Glomerular endothelial cell (primary cell): ENCODE measurements at places on chromosomes 4 and X.
A peak's percentile ranks its signal among the peaks of the same experiment; 100 is the strongest.

GRCh38 chrX:45479835-45480422 lies 279.3 kb upstream of the DIPK2B start:
- no peak for DNase-seq

GRCh38 chrX:40663880-40664630 lies 16.7 kb upstream of the CXorf38 start:
- DNase-seq = no peak

DNA sequence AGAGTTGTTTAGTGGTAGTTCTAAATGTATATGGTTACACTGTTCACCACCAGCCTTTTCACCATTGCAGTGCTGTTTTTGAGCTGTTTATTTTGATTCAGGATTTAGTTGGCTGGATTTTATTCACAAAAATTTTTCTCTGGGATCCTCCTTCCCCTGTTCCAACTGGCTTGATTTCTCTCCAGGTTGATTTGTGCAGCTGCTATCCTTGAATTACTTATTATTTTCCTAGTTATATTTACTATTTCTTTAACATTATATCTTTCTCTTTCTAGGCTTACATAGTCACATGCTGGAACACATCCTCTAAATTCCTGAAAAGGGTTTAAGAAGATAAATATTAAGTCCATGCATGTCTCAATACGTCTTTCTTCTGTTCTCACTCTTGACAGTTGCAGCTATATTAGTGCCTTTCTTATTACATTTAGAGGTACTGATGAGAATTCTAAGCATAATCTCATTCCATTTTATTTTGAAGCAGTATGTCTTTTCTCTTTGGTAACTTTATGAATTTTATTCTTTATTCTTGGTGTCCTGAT lies 82.2 kb downstream of the SUPT20HL2 start:
- no peak for DNase-seq

DNA sequence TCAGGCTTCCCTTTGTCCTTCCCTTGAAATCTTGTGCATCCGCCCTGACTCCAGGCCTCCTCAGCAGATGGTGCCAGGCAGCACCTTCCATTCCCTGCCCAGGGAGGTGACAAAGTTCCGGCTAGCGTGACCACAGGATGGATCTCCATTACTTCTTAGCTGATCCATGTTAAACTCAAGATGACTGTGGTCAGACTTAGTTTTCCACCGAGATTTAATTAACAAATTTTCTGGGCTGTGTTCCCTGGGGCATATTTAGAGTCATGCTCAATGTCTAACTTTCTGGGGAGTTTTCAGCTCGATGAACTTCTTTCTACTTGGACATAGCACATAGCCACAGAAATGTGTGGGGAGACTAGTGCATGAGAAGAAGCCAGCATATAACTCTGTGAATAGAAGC lies 215.1 kb upstream of the SFRP2 start:
- DNase-seq = no peak

GRCh38 chrX:15956681-15957080 lies 102.1 kb upstream of the AP1S2 start:
- DNase-seq = no peak

GRCh38 chrX:49116076-49116475 lies 7.5 kb downstream of the GPKOW start:
- DNase-seq = no peak

DNA sequence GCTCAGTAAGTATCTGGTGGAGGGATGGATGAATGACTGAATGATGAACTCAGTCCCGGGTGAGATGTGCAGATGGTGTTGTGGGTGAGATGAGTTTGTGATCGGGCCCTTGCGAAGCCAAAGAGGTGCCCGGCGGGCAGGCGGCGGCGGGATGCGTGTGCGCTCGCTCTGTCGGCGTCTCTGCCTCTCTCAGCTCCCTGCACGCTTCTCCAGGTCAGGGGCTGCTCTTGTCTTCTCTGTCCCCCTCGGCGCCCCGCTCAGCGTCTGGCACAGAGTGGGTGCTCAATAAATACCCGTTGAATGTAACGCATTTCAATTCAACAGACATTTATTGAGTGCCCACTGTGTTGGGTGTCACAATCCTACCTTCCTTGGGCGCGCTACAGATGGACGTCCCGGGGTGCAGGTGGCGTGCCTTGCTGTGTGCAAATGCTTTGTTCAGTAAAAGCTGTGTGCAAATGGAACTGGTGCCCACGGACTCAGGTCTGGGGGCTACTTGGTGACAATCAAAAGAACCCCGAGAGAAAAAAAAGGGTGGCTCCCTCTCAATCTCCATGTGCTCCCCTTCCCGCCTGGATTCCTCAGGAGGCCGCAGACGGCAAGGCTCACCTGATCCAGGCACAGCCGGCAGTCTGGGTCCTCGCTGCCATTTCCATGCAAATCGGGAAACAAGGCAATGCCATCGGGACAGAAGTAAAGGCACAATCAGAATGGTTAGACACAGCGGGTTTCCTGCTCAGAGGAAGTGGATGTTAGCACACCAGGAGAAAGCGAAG lies 65.6 kb upstream of the AFAP1 start:
- DNase-seq = no peak

- DNase-seq = no peak
Observed at GRCh38 chr4:60122820-60123219, 1077.3 kb upstream of the ADGRL3 start.

DNA sequence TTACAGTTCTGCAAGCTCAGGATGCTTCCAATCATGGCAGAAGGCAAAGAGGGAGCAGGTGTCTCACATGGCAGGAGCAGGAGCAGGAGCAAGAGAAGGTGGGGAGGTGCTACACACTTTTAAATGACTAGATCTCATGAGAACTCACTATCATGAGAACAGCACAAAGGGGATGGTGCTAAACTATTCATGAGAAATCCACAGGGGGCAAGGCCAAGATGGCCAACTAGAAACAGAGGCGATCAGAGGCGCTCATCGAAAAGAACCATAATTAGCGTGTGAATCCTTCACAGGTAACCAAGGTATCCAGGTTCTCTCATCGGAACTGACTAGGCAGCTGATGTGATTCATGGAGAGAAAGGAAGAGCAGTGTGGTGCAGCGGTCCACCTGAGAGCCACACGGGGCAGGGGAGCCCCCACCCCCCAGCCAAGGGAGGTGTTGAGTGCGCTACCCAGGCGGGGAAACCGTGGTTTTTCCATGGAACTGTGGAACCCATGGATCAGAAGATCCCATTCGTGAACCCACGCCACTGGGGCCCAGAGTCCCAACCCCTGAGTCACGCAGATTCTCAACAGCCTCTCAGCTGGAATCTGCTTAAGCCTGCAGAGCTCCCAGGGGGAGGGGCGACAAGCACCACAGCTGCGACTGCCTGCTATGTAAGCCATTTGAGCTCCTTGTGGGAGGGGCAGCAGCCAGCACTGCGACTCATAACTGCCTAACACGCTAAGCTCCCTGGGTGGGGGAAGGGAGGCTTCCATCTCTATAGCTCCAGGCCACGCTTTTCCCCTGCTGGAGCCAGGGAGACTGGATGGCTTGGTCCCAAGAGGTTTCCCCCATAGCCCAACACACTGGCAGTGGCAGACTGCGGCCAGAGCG lies 46.7 kb downstream of the FGF16 start:
- DNase-seq = no peak

GRCh38 chrX:66191563-66191962 lies 27.5 kb downstream of the HEPH start:
- DNase-seq = no peak

- DNase-seq = no peak
Observed at GRCh38 chr4:129082302-129082701, 11.0 kb downstream of the SCLT1 start.

DNA sequence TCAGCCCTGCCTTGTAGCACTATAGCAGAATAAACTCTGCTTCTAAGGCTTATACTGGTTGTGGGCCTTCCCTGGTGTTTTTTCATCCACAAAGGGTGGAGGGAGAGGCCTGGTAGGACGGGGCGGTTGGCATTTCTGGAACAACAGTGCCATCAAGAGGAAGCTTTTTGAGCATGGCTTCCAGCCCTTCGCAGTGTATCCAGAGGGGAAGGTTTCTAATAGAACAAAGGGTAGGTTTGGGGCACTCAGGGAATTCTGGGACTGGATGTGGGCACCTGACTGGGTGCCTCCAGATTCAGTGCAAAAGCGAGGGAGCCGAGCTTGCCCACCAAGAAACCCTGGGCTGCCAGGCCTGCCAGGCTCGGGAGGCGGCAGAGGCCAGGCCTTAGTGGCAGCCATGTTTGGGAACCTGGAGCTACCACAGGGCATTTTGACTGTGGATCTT lies 229.6 kb upstream of the AGTR2 start:
- peak; percentile 20 for DNase-seq

DNA sequence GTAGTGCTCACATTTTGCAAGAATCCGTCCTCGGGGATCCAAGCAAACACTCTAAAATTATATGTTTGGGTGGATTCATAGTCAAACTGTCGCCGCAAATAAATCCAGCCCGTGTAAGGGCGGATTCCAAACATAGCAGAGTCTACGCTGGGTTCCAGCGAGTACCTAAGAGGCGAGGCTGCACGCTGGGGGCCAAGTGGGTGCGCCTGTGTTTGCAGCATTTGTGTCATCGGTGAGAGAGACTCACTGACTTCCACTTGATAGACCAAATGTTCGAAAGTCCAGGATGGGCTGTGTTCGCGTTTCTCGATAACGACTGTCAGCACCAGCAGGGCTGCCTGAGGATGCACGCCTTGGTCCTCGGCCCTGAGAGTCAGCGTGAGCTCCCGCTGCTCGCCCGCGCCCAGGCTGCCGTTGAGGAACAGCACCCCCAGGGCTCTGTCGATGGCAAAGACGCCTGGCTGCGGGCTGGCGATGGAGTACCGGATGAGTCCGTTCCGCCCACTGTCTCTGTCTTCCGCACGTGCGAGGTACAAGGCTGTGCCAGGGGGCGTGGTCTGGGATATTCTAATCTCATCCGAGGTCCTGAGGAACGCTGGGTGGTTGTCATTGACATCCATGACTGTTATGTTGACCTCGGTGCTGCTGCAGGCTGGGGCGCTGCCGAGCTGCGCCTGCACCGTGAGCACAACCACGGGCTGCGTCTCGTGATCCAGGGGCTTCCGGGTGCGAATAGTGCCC lies 158.7 kb downstream of the DCHS2 start:
- no peak for DNase-seq
